Type B pancreatic cell (in vitro differentiated cells): ENCODE measurements at places on chromosomes 2 and 18.
A peak's percentile ranks its signal among the peaks of the same experiment; 100 is the strongest.

DNA sequence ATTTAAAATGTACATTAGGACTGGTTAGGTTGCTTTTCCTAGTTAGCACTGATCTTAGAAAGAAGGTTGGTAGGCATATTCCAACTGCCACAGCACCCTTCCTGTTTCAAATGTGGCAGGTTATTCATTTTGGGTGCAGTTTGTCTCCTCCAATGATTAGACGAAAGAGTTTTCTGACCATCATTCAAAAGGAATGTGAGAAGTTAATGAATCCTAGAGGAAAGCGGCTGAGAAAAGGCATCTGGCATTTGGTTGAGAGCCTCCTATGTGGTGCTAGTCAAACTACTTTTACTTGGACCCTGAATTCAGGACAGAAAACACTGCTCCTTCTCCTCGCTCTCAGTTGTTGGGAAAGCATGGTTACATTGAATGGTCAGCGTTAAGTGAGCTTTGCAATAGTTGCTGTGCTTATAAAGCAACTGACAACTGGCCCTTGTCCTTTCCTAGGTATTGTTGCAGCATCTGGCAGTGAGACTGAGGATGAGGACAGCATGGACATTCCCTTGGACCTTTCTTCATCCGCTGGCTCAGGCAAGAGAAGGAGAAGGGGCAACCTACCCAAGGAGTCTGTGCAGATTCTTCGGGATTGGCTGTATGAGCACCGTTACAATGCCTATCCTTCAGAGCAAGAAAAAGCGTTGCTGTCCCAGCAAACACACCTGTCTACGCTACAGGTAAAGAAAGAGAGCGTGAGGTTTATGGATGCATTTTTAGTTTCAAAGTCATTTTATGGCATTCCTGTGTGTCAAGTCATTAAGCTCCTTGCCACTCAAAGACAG, 6.1 kb downstream of the TGIF1 start:
- peaks cover 54% of the 10 kb centered on the region for H3K4me1 ChIP-seq
- peaks cover 56% of the 10 kb centered on the region for H3K36me3 ChIP-seq
- H3K27me3 ChIP-seq: peaks cover 8% of the 10 kb centered on the region

DNA sequence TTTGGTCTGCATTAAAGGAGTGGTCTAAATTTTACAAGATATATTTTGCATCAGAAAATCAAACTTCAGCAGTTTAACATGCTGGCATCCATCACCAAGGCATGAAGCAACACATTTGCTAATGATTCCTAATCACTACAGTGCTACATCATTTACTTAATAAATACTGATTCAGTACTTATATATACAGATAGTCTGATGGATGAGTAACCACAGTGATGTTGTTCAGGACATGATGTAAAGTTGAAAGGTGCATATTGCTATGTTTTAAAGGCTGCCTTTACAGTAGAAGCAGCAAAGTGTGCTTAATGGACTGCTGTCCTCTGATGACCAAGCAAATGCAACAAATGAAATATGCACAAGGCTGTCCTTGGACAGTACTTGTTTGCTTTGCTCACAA, 11.1 kb downstream of the SUPT7L start:
- no peak overlapping the region for H3K27ac ChIP-seq
- no peak for DNase-seq
- no peak overlapping the region for H3K4me3 ChIP-seq
- no peaks in the 10 kb centered on the region for H3K4me1 ChIP-seq
- no peaks in the 10 kb centered on the region for H3K27me3 ChIP-seq

GRCh38 chr2:122808286-122808969, 1053.0 kb downstream of the TSN start:
- DNase-seq: no peak
- no peaks in the 10 kb centered on the region for H3K27me3 ChIP-seq
- no peaks in the 10 kb centered on the region for H3K36me3 ChIP-seq
- H3K4me3 ChIP-seq: no peak overlapping the region
- no peak overlapping the region for H3K27ac ChIP-seq
- no peaks in the 10 kb centered on the region for H3K4me1 ChIP-seq

- no peaks in the 10 kb centered on the region for H3K4me1 ChIP-seq
- no peak overlapping the region for H3K27ac ChIP-seq
- no peaks in the 10 kb centered on the region for H3K27me3 ChIP-seq
- DNase-seq: no peak
- H3K4me3 ChIP-seq: no peak overlapping the region
Observed at GRCh38 chr18:62506495-62507143, 16.2 kb upstream of the ZCCHC2 start.

DNA sequence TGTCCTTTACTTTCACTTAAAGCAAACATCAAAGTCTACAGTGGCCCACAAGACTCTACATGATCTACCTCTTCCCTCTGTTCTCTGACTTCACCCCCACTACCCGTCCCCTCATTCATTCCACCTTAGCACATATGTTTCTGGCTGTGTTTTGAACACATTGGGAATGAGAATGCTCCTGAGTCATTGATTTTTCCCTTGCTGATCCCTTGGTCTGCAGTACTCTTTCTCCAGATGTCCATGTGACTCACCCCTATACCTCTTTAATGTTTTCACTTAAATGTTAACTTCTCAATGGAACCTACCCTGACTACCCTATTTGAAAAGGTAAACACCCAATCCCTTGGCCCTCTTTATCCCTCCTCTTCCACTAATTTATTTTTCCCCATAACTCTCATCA, 30.7 kb upstream of the FRZB start:
- H3K27me3 ChIP-seq: no peaks in the 10 kb centered on the region
- no peak overlapping the region for H3K27ac ChIP-seq
- no peak for DNase-seq
- no peaks in the 10 kb centered on the region for H3K4me1 ChIP-seq

DNA sequence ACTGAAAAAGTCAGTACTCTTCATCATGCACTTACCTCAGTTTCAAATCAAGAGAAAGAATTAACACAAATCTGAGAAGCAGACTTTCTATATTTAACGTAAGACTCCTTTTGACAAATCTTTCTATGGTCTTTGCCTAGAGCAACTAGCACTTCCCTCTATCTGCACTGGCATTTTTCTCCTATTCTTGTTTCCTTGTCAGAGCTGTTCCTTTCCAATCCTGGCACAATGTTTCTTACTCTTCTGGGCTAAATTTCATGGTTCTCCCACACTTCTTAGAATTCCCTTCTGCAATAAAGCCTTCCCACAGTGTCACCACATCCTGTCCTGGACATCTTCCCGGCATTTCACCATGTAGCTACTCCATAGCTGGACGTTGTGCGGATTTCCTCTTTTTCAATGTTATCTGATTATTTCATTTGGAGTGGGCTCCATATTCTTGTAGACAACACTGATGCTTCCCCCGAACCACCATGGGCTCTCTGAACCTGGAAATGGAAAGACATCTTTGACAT, 144.7 kb upstream of the CTNNA2 start:
- DNase-seq: no peak
- peaks cover 3% of the 10 kb centered on the region for H3K27me3 ChIP-seq
- no peaks in the 10 kb centered on the region for H3K36me3 ChIP-seq
- H3K4me3 ChIP-seq: no peak overlapping the region

DNA sequence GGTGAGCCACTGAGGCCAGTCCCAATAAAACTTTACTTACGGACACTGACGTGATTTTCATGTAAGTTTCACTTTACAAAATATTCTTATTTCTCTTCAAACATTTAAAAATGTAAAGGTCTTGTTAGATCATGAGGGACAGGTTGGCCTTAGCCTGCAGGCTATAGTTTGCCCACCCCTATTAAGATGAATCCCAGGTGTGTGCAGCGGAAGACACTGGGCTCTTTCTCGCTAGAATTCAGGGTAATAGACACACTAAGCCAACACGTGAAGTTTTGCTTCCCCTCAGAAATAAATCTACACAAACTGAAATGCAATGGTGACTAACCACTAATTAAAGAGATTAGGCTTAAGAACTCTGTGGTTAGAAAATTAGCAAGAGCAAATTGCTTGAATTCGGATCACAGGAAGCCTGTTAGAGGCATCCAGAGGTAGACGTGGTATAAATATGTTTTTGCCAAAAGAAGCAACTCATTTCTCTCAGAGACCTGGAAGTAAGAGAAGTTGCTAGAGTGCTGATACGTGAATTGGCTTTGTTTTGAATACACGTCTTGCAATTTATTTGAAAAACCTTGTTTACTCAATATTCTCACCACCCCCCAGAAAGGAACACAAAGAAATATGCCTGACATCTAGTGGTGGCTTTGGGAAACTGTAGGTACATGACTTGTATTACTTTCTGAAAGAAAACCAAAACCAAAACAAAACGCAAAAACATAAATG, 151.6 kb downstream of the DTNB start:
- peaks cover 10% of the 10 kb centered on the region for H3K4me1 ChIP-seq
- no peaks in the 10 kb centered on the region for H3K36me3 ChIP-seq
- H3K27ac ChIP-seq: peak overlapping the region; percentile 0
- DNase-seq: no peak
- no peak overlapping the region for H3K4me3 ChIP-seq
- no peaks in the 10 kb centered on the region for H3K27me3 ChIP-seq

DNA sequence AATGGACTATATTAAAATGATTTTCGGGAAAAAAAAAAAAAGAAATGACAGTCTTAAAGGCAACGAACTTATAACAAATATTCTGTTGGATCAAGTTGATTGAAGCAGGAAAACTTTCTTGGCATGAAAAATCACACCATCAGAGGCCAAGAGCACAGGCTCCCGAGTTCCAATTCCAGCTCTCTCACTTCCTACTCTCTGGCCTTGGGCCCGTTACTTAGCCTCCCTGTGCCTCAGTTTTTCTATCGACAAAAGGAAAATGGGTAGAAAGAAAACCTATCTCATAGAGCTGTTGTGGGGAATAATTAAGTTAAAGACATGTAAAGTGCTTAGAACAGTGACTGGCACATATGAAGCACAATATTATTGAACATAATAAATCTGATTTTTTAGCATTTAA, 74.2 kb downstream of the HNRNPLL start:
- peaks cover 17% of the 10 kb centered on the region for H3K4me1 ChIP-seq
- H3K27ac ChIP-seq: no peak overlapping the region
- H3K36me3 ChIP-seq: no peaks in the 10 kb centered on the region
- H3K4me3 ChIP-seq: peak overlapping the region; percentile 80
- H3K27me3 ChIP-seq: peaks cover 18% of the 10 kb centered on the region
- DNase-seq: no peak

- DNase-seq: no peak
- H3K36me3 ChIP-seq: peaks cover 57% of the 10 kb centered on the region
- H3K4me3 ChIP-seq: no peak overlapping the region
- no peak overlapping the region for H3K27ac ChIP-seq
- peaks cover 3% of the 10 kb centered on the region for H3K4me1 ChIP-seq
- no peaks in the 10 kb centered on the region for H3K27me3 ChIP-seq
Observed at GRCh38 chr18:76963936-76964335, 141.6 kb downstream of the ZNF236 start.

GRCh38 chr2:148255929-148256328, 235.0 kb downstream of the MBD5 start:
- no peaks in the 10 kb centered on the region for H3K4me1 ChIP-seq
- no peak for DNase-seq
- peaks cover 41% of the 10 kb centered on the region for H3K36me3 ChIP-seq
- H3K4me3 ChIP-seq: no peak overlapping the region
- no peaks in the 10 kb centered on the region for H3K27me3 ChIP-seq

DNA sequence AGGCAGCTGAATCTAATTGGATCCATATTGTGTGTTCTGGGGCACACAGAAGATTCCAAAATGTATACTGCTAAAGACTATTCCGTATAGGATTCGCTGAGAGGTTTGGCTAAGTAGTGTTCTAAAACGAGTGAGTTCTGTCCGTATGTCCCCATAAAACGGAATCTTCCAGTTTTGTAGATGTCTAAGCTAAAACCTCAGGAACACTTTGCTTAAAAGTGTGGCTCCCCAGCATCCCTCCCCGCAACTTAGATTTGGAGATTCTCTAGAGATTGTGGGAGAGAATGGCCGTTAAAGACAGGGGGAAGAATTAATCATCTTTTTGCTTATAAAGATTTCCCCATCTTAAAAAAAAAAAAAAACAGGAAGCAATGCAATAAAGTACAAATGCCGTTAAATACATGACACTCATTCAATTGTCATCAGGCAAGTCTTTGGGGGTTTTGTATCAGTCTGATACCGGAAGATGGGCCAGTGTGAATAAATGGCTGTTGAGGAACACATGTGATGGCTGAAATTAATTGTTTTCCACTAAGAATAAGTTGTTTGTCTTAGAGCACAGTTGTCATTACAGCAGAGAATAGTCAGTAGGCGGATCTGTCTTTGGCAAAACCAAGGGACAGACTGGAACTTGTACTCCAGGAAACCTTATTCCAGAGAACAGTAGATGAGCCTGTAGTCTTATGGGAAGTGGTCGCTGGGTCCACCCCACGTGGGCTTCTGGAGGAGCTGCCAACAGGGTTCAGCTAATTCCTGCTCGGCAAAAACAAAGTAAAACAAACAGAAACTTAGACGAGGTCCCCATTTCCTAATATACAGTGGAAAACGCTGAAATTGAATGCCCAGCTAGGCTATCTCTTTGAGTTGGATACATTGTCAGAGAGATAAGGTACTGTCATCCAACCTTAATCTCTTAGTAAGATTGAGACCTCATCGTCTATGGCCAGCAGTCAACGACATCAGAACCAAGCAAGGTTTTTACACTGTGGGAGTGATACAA, 1.7 kb downstream of the EMILIN2 start:
- peak overlapping the region; percentile 72 for H3K27ac ChIP-seq
- DNase-seq: no peak
- peaks cover 72% of the 10 kb centered on the region for H3K27me3 ChIP-seq
- H3K4me1 ChIP-seq: peaks cover 18% of the 10 kb centered on the region

DNA sequence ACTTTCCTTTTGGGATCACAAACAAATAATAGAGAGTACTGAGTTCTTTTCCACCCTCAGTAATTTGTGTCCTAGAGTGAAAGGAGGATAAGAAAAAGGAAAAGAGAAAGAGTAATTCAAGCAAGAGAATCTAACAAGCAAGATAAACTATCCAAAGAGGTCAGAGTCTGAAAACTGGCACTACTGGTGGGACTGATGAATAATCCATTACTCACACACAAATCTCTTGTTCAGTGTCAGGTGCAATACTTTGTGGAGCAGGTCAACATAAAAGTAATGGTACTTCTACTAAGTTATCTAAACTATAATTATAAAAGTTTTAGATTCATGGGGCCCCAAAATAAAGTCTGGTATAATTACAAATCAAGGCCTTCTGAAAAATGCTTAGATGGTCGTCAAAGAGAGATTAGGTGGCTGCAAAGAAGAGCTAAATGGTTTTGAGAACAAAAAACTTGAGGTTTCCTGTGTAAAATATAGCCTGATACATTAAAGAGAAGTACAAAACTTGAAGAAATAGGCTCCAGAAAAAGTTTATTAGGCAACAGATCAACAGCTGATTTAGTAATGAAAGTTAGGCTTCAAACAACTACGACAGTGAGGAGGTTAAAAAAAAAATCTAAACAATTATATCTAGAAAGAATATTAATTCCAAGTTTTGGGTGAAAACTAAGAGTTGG, 109.4 kb downstream of the BAZ2B start:
- peaks cover 6% of the 10 kb centered on the region for H3K36me3 ChIP-seq
- no peak for DNase-seq
- no peak overlapping the region for H3K4me3 ChIP-seq
- no peak overlapping the region for H3K27ac ChIP-seq
- no peaks in the 10 kb centered on the region for H3K27me3 ChIP-seq
- peaks cover 11% of the 10 kb centered on the region for H3K4me1 ChIP-seq

GRCh38 chr18:77512152-77512551, 262.5 kb downstream of the GALR1 start:
- no peak for DNase-seq
- H3K4me1 ChIP-seq: no peaks in the 10 kb centered on the region
- H3K4me3 ChIP-seq: no peak overlapping the region
- no peaks in the 10 kb centered on the region for H3K27me3 ChIP-seq
- H3K27ac ChIP-seq: no peak overlapping the region
- H3K36me3 ChIP-seq: no peaks in the 10 kb centered on the region

GRCh38 chr2:168247341-168248261, at the start of gene STK39:
Gene STK39 (minus strand): TSS chr2:168247595. CDS start chr2:168247435, 160 bp downstream.
- peaks cover 39% of the 10 kb centered on the region for H3K4me1 ChIP-seq
- peak within 1 kb of the TSS; percentile 96 for H3K4me3 ChIP-seq
- no peaks in the 10 kb centered on the region for H3K27me3 ChIP-seq
- peaks cover 4% of the 10 kb centered on the region for H3K36me3 ChIP-seq
- peak; percentile 84 for DNase-seq
- H3K27ac ChIP-seq: peak within 1 kb of the TSS; percentile 92
